Activated naive CD8-positive, alpha-beta T cell treated with anti-CD3 and anti-CD28 coated beads, Interleukin-2, amount 10 ng/mL, durations not matched to agents 7 days and 5 days (primary cell): ENCODE measurements at places on chromosomes 3 and 15.

DNA sequence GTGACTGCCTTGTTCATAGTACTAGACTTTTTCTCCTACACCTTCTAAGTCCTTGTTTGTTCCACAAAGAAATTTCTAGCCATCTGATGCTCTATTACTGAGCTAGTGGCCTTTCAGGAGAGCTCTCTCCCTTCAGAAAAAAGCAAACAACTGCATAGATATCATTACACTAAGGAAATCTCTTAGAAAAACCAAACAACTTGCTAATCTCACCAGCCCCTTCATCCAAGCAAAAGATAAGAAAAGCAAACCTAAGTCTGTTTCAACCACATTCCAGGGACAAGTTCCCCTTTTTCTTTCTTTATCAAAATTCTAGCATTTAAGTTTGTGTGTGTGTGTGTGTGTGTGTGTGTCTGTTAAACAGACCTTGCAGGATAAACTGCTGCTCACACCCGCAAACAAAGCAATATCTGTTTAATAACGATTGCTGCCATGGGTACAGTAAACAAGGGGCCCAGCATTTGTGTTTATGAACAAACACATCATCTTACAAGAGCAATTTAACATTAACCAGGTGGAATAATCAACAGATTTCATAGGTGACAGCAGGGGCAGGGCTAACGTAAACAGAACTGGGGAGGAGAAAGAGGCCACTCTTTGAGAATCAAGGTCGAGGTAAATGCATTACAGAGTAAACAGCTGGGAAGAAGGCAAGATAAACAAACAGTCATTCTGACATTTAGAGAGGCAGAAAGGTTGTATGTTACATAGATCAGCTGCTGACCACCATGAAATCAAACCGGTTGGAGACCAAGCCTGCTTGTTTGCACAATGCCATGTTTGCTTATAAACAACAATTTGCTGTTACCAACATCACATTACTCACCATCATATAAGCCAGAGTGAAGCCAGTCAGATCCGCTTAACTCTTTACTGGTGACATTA lies 375.1 kb downstream of the FOXP1 start:
- H3K27ac ChIP-seq, result peak overlapping the region; percentile 11
- DNase-seq, result no peak
- H3K27me3 ChIP-seq, result no peaks in the 10 kb centered on the region
- peaks cover 43% of the 10 kb centered on the region for H3K4me1 ChIP-seq

DNA sequence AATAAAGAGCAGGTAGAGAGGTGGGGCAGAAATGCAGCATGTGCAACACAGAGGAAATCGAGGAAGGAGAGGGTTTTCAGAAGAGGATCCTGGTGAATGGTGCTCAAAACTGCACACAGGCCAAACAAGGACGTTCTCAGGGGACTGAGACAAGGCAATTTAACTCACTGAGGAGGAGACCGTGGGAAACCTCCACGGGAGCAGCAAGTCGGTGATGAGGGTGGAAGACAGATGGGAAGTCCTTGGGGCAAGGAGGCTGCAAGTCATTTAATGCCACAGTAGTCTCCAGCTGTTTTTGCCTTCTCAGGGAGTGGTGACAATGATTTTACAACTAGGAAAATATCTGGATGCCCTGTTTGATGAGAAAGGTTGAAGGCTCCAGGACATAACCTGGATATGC lies 11.5 kb upstream of the PDIA5 start:
- H3K4me3 ChIP-seq, result no peak overlapping the region
- H3K27ac ChIP-seq, result no peak overlapping the region
- no peak for DNase-seq
- H3K36me3 ChIP-seq, result no peaks in the 10 kb centered on the region
- H3K4me1 ChIP-seq, result no peaks in the 10 kb centered on the region

- DNase-seq, result no peak
- no peaks in the 10 kb centered on the region for H3K36me3 ChIP-seq
- H3K27ac ChIP-seq, result no peak overlapping the region
- H3K4me1 ChIP-seq, result peaks cover 18% of the 10 kb centered on the region
- peaks cover 10% of the 10 kb centered on the region for H3K27me3 ChIP-seq
These were observed 1.7 kb downstream of the PLS1 start for GRCh38 chr3:142597906-142598305.

DNA sequence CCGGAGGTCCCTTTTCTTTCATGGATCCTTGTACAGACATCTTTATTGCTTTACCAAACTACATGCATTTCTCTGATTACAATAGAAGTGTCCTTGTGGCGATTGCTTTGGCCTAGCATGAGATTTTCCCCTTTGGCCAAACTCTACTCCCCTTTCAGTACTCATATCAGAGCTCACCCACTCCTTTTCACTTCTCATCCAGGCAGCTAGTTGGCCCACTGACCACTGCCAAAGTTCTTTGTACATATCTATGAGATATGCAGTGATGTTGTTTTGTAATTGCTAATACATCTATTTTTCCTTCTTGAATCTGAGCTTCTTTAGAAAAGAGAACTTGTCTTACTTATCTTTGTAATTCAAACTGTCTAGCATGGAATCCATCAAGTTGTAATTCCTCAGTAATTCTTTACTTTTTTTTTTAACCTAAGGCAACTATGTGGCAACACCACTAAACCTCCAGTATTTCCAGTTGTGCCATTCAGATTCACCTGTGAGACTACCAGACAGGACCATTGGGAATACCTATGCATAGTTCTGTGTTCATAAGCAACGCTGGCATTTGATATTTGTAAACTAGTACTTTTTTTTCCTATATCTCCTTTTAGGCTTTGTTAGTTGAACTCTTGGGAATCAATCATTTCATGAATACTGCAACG lies 39.2 kb downstream of the AADACL2 start:
- no peaks in the 10 kb centered on the region for H3K27me3 ChIP-seq
- DNase-seq, result no peak
- no peaks in the 10 kb centered on the region for H3K4me1 ChIP-seq
- H3K27ac ChIP-seq, result no peak overlapping the region
- H3K36me3 ChIP-seq, result no peaks in the 10 kb centered on the region

DNA sequence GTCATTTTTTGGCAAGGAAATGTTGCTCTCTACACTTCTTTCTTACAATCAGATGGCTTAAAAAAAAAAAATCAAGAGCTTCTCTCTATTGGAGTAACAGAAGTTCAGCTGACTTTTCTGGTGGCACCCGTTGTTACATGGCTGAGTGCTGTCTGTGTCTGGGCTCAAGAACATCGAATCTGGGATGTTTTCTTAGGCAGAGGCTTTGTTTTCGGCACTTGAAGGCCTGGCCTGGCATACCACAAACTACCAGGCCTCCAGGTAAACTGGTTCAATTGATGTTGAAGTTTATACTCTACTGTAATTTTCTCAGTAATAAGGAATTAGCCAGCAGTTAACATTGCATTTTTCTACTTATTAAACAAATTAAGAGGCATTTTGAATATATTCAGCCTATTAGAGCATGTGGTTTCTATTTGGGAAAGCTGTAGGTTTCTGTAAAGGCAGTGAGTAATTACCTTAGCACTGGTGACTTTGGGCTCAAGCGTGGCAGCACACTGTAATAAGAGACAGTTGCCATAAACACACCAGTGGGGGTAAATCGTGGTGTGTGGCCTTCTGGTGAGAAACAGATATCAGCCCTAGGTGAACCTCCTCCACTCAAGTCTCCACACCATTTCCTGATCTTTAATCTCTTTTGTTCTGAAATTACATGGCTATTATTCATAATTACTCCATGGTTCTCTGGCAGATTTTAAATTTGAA lies 544.7 kb downstream of the MECOM start:
- no peaks in the 10 kb centered on the region for H3K27me3 ChIP-seq
- no peak overlapping the region for H3K27ac ChIP-seq
- no peak for DNase-seq
- no peaks in the 10 kb centered on the region for H3K36me3 ChIP-seq
